Trophoblast cell (in vitro differentiated cells and primary cell): ENCODE measurements at places on chromosomes 1 and 21.

- H3K4me3 ChIP-seq, result peak overlapping the region; percentile 51
- H3K36me3 ChIP-seq, result peaks cover 13% of the 10 kb centered on the region
- peak overlapping the region; percentile 46 for H3K27ac ChIP-seq
- H3K27me3 ChIP-seq, result no peaks in the 10 kb centered on the region
- H3K4me1 ChIP-seq, result peaks cover 15% of the 10 kb centered on the region
Measured at GRCh38 chr1:87334351-87335174, 5.9 kb downstream of the LMO4 start.

DNA sequence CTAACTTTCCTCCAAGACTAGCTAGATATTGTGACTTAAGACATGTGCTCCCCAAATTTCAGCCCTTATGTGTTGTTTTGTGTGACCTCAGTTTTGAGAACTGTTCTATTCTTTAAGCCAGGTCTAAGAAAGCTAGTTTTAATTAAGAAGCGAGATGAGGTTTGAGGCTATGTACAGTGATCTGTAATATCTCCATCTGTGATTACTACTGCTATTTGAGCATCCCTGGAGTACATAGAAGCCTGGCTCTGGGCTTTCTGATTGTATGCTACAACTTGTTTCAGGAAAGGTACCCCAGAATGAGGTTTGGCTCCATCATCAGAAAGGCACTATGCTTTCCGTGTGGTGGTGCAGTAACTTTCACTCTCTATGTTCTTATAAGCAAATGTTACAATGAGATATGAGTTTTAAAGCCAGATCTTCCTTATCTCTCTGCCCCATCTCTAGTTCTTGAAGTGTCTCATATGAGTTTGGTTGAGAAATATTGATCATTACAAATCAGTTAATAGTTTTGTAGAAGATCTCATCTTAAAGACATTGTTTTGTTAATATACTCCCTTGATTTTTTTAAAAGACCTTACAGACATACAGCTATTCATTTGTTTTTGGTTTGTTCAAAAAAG is 605 bp downstream of the RGS4 start:
- no peak overlapping the region for H3K4me3 ChIP-seq
- no peak overlapping the region for H3K27ac ChIP-seq
- no peaks in the 10 kb centered on the region for H3K36me3 ChIP-seq
- no peaks in the 10 kb centered on the region for H3K4me1 ChIP-seq
- no peak for DNase-seq
- no peaks in the 10 kb centered on the region for H3K27me3 ChIP-seq

DNA sequence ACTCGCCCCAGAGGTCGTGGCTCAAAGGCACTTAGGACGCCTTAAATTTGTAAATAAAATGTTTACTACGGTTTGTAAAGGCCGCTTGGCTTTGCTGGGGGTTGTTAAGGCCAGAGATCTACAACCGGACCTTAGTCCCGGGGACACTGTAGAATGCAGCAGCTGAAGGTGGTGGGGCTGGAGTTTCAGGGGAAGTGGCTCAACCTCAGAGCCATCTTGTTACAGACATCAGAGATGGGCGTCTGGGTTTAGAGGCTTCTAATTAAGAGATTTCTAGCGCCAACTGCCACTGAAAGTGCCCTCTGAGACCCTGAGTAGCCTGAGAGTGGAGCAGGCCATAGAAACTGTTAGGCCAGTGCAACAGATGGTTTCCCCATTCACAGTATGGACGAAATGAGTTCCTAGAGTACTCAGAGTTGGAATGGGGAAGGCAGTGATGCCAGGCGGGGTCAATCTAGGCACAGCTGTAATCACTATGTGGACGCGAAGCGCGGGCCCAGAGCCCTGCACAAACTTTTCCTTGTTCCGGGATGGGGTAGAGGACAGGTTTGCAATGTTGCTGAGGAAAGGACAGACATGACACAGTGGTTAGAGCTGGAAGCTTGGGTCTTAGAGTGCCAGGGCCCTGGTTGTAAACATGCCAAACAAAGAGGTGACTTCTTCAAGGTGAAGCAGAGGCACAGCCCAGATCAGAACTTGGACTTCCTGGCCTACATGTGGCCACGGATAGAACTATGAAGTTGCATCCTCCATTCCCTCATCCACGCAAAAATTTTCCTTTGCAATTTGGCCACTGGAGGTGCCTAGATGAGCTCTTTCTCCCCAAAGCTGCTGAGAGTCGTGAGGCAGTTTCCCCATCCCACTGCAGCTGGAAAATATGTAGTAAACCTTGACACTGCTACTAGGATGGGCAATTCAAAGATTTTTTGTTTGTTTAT is 6.0 kb downstream of the HLX start:
- no peak overlapping the region for H3K4me3 ChIP-seq
- DNase-seq, result no peak
- H3K4me1 ChIP-seq, result peaks cover 12% of the 10 kb centered on the region
- no peak overlapping the region for H3K27ac ChIP-seq
- H3K27me3 ChIP-seq, result peaks cover 96% of the 10 kb centered on the region
- no peaks in the 10 kb centered on the region for H3K36me3 ChIP-seq

GRCh38 chr1:170664828-170665612 is 1.1 kb downstream of the PRRX1 start:
- no peak overlapping the region for H3K4me3 ChIP-seq
- no peak overlapping the region for H3K27ac ChIP-seq
- no peaks in the 10 kb centered on the region for H3K36me3 ChIP-seq

GRCh38 chr1:91476533-91477217 is 24.0 kb upstream of the CDC7 start:
- no peak for DNase-seq
- H3K27me3 ChIP-seq, result no peaks in the 10 kb centered on the region
- H3K36me3 ChIP-seq, result no peaks in the 10 kb centered on the region
- H3K27ac ChIP-seq, result no peak overlapping the region
- H3K4me3 ChIP-seq, result no peak overlapping the region

DNA sequence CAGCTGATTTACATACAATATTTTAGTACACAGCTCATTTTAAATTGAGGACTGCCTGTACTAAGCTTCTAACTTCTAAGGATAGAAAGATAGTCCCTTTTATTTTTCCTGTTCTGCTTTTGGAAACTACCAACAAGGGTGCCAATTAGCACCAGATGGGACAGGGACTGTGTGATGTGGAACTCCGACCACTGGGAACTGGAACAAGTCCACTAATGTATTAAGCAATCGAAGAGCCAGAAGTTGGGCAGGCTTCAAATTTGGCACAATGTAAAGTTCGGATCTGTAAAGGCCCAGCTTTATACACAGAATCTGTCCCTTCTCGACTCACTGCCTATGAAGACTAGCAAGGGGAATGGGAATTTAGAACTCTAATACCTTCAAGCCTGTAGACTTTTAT is 149.3 kb downstream of the ZC3H11B start:
- H3K4me1 ChIP-seq, result no peaks in the 10 kb centered on the region
- no peaks in the 10 kb centered on the region for H3K27me3 ChIP-seq
- no peak overlapping the region for H3K4me3 ChIP-seq
- no peak for DNase-seq

- no peaks in the 10 kb centered on the region for H3K27me3 ChIP-seq
- H3K27ac ChIP-seq, result no peak overlapping the region
- no peak for DNase-seq
- H3K4me3 ChIP-seq, result no peak overlapping the region
- H3K4me1 ChIP-seq, result no peaks in the 10 kb centered on the region
Measured at GRCh38 chr21:34360488-34361241, 3.1 kb upstream of the KCNE2 start.

DNA sequence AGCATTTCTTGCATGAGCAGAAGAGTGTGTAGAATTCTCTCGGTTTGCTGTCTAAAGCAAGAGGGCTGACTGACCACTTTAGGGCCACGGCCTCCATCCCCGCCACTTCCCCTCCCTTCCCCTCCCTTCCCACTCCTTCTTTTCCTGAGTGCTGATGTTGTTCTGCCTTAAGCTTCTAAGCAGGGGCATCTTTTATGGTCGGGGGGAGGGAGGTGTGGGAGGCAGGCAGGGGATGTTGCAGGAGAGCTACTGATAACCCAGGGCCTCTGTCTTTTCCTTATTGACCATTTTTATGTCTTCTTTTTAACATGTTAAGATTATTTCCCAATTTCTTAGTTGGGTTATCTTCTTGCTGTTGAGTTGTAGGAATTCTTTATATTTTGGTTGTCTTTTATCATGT is 15.1 kb downstream of the USP25 start:
- peaks cover 21% of the 10 kb centered on the region for H3K4me1 ChIP-seq
- no peak overlapping the region for H3K27ac ChIP-seq
- H3K27me3 ChIP-seq, result no peaks in the 10 kb centered on the region
- no peak overlapping the region for H3K4me3 ChIP-seq

- DNase-seq, result no peak
- H3K4me3 ChIP-seq, result no peak overlapping the region
- H3K27ac ChIP-seq, result no peak overlapping the region
Measured at GRCh38 chr1:171532520-171532919, 47.2 kb downstream of the PRRC2C start.

DNA sequence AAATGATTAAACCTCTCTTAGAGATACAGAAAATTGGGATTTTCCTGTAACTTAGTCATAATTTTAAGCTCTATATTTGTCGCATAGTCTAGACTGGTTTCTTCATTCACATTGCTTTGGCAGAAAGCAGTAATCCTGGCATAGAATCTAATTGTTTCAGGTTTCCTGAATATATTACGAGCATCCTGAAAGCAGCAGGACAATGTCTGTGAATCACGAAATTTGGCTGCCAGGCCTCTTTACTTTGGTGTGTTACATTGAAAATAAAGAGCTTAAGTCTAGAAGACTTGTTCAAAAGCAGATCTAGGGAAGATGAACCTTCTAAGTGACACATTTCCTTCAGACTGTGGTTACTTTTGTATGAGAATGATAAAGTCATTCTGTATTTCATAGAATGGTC is 72.2 kb downstream of the TDRD5 start:
- no peaks in the 10 kb centered on the region for H3K36me3 ChIP-seq
- H3K27me3 ChIP-seq, result no peaks in the 10 kb centered on the region
- H3K27ac ChIP-seq, result no peak overlapping the region

GRCh38 chr1:7643530-7643929 is 127.6 kb upstream of the VAMP3 start:
- H3K27me3 ChIP-seq, result no peaks in the 10 kb centered on the region
- no peaks in the 10 kb centered on the region for H3K36me3 ChIP-seq
- DNase-seq, result no peak
- no peaks in the 10 kb centered on the region for H3K4me1 ChIP-seq

GRCh38 chr1:30403061-30403645 is 320.2 kb downstream of the MATN1 start:
- H3K4me3 ChIP-seq, result no peak overlapping the region
- H3K27me3 ChIP-seq, result no peaks in the 10 kb centered on the region
- no peaks in the 10 kb centered on the region for H3K36me3 ChIP-seq
- H3K27ac ChIP-seq, result no peak overlapping the region
- no peaks in the 10 kb centered on the region for H3K4me1 ChIP-seq
- DNase-seq, result no peak

DNA sequence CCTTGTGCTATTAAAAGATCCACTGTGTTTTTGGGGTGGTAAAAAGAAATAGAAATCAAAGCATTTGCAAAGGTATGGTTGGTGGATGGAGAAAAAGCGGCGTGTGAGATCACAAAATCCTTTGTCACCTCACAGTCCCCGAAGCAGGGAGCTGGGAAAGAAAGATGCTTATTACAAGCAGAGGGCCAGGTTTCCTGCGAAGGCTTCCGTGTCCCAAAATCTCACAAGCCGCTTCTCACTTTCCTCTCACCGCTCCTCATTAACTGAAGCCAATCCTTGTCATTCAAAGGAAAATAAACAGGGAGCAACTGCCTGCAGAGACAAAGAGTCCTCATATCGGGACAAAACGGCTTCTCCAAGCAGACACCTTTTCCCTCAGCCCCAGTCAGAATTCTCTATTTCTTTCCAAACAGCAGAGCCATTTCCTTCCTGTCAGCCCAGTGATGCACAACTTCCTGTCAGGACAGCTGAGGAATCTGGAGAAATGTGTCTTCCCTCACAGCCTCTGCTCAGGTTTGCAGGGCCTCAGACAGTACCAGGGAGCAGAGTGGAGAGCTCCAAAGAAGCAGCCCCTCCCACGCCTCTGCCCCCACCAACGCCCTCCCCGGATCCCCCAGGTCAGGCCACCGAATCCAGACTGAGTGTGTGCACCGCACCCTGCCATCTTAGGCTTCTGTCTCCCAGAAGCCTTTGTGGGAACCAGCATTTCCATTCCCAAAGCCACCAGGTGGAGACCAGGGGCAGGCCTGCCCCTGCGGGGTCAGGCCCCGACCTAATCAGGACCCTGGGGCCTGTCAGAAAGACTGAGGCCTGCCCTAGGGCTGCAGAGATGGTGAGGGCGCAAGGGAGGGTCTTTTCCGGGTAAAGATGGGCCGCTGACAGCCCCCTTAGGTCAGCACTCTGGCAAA is 29.6 kb downstream of the KCNN3 start:
- no peak overlapping the region for H3K4me3 ChIP-seq
- DNase-seq, result no peak
- peak overlapping the region; percentile 50 for H3K27ac ChIP-seq

DNA sequence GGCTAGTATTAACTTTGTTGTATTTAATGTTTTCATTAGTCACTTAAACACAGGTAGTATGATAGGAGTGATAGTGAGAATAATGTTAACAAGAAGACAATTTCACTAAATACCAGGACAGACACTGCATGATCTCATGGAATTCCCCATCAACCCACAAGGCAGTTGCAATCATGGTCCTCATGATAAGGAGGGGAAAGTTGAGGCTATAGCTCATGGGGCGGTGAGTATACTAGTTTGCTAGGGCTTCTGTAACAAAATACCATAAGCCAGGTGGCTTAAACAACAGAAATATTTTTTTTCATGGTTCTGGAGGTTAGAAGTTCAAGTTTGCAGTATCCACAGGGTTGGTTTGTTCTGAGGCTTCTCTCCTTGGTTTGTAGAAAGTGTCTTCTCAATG is 115.8 kb downstream of the DSCAM start:
- DNase-seq, result peak; percentile 48
- H3K27ac ChIP-seq, result no peak overlapping the region
- no peak overlapping the region for H3K4me3 ChIP-seq
- no peaks in the 10 kb centered on the region for H3K36me3 ChIP-seq
- peaks cover 2% of the 10 kb centered on the region for H3K27me3 ChIP-seq

DNA sequence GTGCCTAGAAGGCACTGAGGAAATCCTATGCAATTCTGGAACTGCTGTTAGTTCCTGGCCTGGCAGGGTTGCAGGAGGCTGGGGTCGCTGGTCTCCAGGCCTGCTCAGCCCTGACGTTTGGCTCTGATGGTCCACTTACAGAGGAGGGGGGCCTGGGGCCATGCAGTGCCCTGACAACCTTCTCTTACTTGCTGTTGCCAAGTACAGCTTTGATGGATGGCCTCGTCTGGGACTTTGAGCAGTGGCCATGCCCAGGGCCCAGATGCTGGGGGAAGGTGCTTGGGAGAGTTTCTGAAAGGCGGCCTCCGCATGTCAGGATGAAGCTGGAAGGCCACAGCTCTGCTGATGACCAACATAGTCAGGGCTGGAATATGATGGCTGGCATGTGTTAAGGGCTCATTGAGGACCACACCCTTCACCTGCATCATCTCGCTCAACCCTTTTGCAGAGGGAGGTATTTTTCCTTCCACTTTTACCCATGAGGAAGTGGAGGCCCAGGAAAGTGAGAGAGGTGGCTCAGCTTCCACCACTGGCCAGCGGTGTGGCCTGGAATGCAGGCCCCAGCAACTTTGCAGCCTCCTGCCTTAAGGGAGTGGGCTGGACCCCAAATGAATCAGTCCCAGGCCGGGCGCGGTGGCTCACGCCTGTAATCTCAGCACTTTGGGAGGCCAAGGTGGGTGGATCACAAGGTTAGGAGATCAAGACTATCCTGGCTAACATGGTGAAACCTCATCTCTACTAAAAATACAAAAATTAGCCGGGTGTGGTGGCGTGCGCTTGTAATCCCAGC is 34.7 kb upstream of the LRRC3 start:
- DNase-seq, result no peak
- no peak overlapping the region for H3K4me3 ChIP-seq
- H3K36me3 ChIP-seq, result no peaks in the 10 kb centered on the region
- no peaks in the 10 kb centered on the region for H3K4me1 ChIP-seq
- H3K27me3 ChIP-seq, result no peaks in the 10 kb centered on the region
- no peak overlapping the region for H3K27ac ChIP-seq
